ENCODE measurements at places on chromosomes 7 and 10. TPM values are rescaled to one million over a fixed set of nuclear protein-coding genes. Genes with fewer than 3 reads are reported as not detected.

GRCh38 chr10:77513781-77514331 lies 123.8 kb downstream of the KCNMA1 start:
- peak; percentile 95 for DNase-seq

Gene GRID2IP
- total RNA-seq, result not detected

Gene CHAT
- not detected for total RNA-seq

Gene ABCB4
- total RNA-seq, result 0.43 TPM

GRCh38 chr10:17273403-17273802 lies 45.4 kb downstream of the VIM start:
- peak; percentile 73 for DNase-seq

DNA sequence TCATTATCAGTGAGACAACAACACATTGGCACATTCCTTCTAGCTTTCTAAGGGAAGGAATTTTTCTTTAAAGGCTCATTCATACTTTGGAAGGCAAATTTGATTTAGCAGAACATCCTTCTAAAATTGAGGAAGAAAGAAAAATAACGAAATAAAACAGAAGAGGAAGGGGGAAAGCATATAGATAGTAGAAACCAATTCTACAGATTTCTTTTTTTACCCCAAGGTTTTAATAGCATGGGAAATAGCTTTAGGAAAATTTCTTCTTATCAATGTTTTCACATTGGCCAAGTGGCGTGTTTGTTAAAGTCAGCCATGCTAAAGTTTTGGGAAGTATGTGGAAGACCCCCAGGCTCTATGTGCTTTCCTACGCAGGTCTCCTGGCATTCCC lies 35.7 kb downstream of the MACROH2A2 start:
- no peak for DNase-seq

Gene GJD4
- total RNA-seq, result not detected

Gene ADRA2A
- total RNA-seq, result 74.8 TPM

GRCh38 chr10:112352044-112352443 lies 21.9 kb upstream of the ACSL5 start:
- no peak for DNase-seq

Gene NUP42
- total RNA-seq, result 34.2 TPM
